ENCODE measurements at places on chromosomes 6 and 20. TPM values are rescaled to one million over a fixed set of nuclear protein-coding genes. Genes with fewer than 3 reads are reported as not detected.

DIDO1 gene
- 28.7 TPM for total RNA-seq

ID1 gene
- 435 TPM for total RNA-seq

BMP5 gene
- not detected for total RNA-seq

SIRPD gene
- not detected for total RNA-seq

SNRNP48 gene
- 9.9 TPM for total RNA-seq

KCNQ5 gene
- 3.0 TPM for total RNA-seq

IRAK1BP1 gene
- 5.6 TPM for total RNA-seq

MRAP2 gene
- under 0.01 TPM for total RNA-seq

SLC22A23 gene
- total RNA-seq, result 69.1 TPM

RAB44 gene
- total RNA-seq, result under 0.01 TPM

PPIL6 gene
- 21.2 TPM for total RNA-seq

NR2E1 gene
- total RNA-seq, result 0.85 TPM

Data from nasal cavity respiratory epithelium epithelial cell of viscerocranial mucosa (primary cell).